ENCODE measurements at places on chromosomes 11 and 22.

GRCh38 chr22:16961477-16962186, 46.4 kb downstream of the GAB4 start:
- DNase-seq = peak; percentile 11

- no peak for DNase-seq
These were observed 899 bp upstream of the RAB30 start for GRCh38 chr11:83072350-83073242.

DNA sequence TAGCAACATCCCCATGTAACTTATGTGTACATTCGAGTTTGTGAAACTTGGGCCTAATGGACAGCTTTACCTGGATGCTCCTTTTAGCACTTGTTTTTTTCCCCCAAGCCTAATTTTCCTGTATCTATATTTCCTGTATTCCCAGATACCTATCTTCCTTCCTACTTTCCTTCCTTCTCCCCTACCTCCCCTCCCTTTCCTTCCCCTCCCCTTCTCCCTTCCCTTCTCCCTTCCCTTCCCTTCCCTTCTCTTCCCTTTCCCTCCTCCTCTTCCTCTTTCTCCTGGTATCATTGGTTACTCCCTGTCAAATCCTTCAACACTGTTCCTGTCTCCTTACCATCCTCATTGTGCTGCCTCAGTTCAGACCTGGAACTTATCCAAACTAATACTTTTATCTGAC, 111.8 kb downstream of the HIPK3 start:
- no peak for DNase-seq

DNA sequence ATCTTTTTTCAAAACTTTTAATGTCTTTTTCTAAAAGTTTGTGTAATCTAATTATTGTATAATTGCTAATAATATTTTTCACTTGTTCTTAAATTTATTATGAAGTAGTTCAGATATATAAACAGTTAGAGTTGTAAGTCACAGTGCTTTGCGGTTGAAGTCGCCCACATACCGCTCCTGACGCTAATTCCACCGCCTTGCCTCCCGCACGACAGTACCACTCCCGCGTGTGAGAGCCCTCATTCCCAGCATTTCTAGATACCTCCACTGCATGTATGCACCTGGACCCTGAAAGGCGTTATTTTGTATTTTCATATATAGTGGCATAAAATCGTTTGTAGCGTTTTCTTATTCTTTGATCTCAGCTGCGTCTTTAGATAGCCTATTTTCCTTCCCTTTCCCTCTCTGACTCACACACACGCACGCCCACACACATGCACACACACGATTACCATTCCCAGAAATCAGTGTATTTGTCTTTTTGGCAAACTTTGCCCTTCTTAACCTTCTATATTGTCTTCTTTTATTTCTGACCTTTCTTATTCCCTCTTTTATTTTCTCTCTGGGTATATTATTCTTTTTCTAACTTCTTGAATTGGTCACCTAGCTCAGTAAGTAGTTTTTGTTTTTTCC, 56.4 kb upstream of the PITPNB start:
- DNase-seq = no peak

- no peak for DNase-seq
These were observed 27.3 kb downstream of the FAM118A start for GRCh38 chr22:45336971-45337431.

GRCh38 chr11:2148595-2148994, 9.4 kb upstream of the IGF2 start:
- no peak for DNase-seq

DNA sequence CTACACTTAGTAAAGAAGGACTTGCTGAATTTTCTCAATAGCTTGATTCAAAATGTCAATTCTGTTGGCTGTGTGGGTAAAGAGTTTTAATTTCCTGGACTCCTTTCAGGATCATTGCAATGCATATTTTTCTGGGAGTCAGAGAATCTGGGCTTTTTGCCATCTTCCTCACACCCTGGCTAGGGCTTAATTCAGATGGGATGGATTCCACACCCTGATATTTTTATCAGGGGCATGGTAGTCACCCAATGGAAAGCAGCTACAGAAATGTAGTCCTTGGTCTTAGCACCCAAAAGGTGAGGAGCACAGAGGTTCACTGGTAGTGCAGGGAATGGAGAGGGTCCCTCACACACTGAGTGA, 79.3 kb downstream of the SGSM3 start:
- no peak for DNase-seq

DNA sequence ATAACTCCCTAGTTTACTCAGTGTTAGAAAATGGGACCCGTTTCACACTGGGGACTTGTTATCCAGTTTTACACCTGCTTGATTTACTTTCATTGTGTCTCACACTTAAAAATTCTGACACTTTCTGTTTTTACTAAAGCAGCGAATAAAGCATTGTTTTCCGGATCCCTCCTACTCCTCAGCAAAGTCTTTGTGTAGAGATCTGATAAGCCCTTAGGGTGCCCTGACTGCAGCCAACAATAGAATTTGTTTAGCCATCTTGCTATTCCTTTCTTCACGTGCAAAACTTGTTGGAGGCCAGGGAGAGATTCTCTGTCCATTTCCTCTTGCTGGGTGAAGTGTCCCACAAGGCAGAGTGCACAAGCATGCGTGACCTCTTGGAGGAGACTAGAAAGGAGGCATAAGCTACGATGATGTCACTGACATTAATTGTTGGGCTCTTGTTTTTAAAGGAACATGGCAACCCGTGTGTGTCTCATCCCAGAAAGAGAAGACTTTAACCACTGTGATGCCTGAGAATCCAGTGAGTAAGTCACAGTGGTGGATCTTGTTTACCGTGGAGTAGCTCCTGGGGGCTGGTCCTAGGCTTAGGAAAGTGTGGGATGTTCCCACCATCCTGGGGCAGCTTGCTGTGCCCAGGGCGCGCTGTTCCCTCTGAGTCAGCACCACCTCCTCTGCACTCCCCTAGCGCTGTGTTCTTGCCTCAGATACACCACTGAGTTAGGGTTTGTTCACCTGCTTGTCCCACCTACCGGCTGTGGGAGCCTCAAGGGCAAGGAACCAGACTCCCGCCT, 27.7 kb downstream of the MICAL2 start:
- no peak for DNase-seq

GRCh38 chr11:65698205-65698604, 13.8 kb upstream of the KAT5 start:
- DNase-seq = no peak

- DNase-seq = no peak
These were observed 9.6 kb downstream of the CDPF1 start for GRCh38 chr22:46240506-46240905.

DNA sequence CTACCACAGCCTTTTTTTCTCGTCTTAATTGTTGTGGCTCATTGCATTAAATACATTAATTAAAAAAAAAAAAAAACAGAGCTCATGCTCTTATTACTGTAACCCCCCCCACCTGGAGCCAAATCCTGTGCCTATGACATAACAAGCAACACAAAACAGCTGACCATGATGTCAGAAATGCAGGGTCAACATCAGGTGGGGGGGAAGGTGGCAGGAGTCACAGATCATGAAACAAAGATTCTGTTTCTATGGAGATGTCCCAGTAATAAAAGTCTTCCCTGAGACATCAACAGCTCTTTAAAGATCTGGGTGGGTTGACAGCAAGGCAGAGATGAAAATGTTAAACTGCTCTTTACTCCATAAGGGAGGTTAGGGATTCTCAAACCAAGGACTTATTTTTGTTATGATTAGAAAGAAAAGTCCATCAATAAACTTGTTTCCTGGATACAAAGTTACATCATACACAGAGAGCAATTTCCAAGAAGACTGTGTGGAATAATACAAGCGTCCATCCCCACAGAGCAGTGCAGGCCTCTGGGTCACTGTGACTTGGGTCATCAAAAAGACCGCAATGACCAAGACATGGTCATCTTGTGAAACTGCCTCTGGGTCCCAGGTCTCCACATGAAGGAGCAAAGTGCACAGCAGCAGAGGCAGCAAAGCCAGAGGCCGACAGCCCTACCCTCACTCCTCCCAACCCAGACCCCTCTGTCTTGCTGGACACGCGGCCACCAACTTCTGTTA, 42.7 kb upstream of the CYP2D6 start:
- DNase-seq = no peak

- DNase-seq = no peak
These were observed 101.9 kb upstream of the OLFML1 start for GRCh38 chr11:7383406-7383805.

- no peak for DNase-seq
These were observed 741 bp downstream of the PHRF1 start for GRCh38 chr11:576811-577610.

DNA sequence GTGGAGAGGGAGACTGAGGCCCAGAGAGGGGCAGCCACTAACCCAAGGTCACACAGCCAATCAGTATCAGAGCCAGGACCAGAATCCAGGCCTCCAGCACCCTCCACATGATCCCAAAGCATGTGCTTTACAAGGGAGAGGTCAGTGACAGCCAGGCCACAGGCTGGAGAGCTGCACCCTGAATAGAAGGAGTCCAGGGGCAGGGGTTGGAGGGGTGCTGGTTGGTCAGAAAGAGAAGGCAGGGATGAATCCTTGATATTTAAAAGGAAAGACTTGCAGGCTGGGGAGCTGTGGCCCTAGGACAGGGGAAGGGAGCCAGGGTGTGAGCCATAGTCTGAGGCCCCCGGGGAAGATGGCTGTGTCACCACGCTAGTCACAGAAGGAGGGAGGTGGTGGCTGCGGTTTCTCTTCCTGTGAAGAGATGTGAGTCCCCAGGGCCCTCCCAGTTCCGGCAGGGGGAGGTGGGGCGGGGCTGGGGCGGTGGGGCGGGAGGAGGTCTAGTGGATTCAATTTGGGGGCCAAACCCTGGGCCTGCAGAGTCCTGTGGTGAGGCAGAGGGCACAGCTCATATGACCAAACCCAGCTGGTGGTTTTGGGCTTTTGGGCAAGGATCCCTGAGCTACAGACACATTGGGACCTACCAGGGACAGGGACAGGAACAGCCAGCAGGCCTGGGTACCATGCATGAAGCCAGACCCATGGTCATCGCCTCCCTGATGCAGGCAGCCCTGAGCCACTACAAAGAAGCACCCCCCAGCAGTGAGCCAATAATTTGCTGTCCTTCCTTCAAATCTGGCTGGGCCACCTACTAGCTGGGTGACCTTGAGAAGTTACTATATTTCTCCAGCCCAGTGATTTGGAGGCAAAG, 14.0 kb downstream of the RAC2 start:
- DNase-seq = no peak

DNA sequence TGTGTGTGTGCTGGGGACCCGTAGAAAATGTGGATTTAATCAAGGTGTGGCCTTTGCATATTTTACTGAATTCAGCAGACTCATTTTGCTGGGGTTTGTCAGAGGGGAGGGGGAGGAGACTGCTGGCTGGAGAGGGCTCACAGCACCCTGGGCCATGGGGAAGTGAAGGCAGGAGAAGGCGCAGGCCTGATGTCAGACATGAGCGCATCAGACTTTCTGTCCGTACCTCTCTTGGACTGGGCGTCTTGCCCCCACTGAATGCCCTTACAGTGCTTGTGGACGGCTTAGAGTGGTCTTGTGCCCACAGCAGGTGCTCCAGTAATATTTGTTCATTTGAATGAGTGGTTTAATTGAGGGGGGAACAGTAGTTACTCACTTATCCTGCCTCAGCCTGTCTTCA, 75.2 kb downstream of the TEAD1 start:
- no peak for DNase-seq

GRCh38 chr11:70944141-70944540, 308.2 kb downstream of the SHANK2 start:
- no peak for DNase-seq

DNA sequence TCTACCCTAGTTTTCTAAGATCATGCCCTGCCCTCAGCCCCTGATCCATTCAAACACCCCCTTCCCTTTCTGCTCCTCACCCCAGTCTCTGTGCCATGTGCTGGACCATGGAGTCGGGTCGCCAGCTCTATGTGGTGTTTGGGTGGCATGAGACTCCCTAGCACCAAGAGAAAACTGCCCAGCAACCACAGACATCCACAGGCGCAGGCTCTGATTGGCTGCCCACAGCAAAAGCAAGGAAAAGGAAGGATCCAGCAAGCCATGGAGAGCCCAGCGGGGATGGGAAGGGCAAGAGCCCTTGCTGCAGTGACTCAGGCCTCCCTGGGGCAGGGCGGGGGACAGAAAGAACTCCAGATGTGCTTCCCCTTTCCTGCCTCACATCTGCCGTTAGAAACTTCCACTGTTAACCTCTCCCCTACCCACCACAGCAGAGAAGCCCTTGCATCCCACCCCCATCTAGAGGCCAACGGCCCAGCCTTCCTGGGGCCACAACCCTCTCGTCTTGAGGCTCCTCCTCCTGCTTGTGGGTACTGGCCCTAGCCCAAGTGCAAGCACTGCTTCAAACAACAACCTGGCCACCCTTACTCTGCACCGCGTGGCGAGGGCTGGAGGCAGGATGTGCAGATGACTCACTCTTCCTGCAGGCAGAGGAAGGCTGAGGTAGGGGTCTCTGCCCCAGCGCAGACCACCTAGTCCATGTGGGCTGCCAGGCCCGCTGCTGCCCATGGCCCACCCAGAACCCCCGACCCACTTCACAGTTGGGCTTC, 9.7 kb upstream of the AHNAK start:
- peak; percentile 77 for DNase-seq

- no peak for DNase-seq
These were observed at the start of gene PPP6R3 for GRCh38 chr11:68460741-68461574. Gene PPP6R3 (plus strand): TSS chr11:68460752. CDS start chr11:68537665, 76,913 bp downstream.

GRCh38 chr11:61129639-61130523, 27.6 kb downstream of the CD5 start:
- DNase-seq = peak; percentile 91

DNA sequence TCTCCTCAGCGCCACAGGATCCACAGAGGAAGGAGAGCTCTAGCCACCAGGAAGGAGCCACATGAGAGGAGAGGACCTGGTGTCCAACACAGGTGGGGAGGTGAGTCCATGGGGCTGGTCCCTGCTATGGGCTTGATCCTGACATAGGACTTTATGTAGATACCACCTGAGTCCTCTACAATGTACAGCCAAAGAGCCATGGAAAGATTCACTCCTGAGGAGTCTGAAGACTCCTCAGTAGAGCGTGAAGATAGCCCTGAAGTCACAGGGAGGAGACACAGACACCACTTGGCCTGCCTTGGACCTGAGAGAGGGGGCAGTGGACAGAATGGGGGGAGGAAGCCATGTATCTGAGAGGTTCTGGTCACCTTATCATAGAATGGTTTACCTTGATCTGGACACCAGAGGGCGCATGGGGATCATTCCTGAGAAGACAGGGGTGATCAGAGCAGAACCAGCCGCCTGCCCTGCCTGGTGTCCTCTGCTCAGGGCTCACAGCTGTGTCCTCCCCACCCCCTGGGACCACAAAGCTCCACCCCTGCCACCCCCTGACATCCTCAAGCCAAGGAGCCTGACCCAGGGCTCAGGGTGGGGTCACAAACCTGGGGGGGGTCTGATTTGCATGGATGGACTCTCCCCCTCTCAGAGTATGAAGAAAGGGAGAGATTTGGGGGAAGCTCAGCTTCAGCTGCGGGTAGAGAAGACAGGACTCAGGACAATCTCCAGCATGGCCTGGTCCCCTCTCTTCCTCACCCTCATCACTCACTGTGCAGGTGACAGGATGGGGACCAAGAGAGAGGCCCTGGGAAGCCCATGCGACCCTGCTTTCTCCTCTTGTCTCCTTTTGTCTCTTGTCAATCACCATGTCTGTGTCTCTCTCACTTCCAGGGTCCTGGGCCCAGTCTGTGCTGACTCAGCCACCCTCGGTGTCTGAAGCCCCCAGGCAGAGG, 77.0 kb downstream of the ZNF280B start:
- DNase-seq = no peak
